ENCODE measurements at places on chromosomes 3 and 15.

DNA sequence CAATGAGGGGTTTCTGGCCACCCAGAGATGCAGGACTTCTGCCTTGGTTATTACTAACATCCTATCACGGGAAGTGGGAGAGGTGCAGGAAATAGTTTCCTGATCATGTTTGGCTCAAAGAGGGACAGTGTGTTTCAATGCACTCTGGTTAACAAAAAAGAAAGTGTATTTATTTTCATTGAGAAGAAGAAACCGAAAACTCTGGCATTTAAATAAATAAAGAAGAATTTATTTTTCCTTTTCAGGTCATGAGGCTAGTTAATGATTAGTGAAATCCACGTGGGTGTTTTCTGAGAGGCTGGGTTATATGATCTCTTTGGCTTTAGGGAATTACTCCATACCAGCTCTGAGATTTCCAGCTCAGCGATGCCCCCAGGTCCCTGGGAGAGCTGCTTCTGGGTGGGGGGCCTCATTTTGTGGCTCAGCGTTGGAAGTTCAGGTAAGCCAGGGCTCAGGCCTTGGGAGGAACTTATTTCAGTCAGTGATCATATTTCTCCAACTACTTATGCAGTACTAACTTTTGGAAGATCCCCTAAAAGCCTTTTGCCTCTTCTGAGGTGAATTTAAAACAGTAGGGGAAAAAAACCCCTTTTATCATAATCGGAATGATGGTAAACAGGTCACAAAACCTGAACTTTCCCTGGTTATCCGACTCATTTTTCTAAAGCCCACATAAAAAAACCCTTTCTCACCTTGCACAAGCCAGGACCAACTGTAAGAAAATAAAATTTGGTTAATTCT is at the start of gene PLA1A:
Gene PLA1A (plus strand): TSS at position 338 of the 741 bp plus-strand sequence. CDS start 29 bp downstream, at position 367.
- DNase-seq, result no peak

- no peak for DNase-seq
Measured at GRCh38 chr15:96595951-96596350, 265.5 kb downstream of the NR2F2 start.

GRCh38 chr15:85831415-85832113 is 36.8 kb upstream of the KLHL25 start:
- DNase-seq, result no peak

GRCh38 chr3:122794779-122795673 is at the start of gene SLC49A4:
TSS of gene SLC49A4 (plus strand) at chr3:122795069. CDS start at chr3:122795193, 124 bp downstream.
- DNase-seq, result peak; percentile 46

DNA sequence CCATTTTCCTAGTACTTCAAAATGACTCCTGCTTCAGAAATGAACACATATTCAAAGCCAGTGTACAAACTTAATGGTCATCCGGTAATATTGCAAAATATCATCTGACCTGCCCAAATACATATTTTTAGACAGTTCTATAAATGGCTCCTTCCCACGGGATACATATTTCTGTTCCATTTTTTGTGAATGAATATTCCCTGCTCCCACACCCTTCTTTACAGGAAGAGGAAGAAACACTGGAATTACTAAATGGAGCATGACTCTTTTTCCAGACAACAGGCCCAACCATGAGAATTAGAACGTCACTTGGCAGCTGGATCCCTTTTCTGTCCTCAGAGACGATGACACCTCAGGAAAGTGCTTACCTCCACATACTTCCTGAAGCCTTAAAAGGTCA is 38.0 kb upstream of the CBLB start:
- no peak for DNase-seq

GRCh38 chr15:93143186-93143585 is 54.2 kb upstream of the RGMA start:
- DNase-seq, result no peak

- DNase-seq, result no peak
Measured at GRCh38 chr3:71876135-71877105, 91.5 kb upstream of the PROK2 start.

GRCh38 chr3:34669490-34669889 is 871.1 kb downstream of the PDCD6IP start:
- DNase-seq, result no peak

DNA sequence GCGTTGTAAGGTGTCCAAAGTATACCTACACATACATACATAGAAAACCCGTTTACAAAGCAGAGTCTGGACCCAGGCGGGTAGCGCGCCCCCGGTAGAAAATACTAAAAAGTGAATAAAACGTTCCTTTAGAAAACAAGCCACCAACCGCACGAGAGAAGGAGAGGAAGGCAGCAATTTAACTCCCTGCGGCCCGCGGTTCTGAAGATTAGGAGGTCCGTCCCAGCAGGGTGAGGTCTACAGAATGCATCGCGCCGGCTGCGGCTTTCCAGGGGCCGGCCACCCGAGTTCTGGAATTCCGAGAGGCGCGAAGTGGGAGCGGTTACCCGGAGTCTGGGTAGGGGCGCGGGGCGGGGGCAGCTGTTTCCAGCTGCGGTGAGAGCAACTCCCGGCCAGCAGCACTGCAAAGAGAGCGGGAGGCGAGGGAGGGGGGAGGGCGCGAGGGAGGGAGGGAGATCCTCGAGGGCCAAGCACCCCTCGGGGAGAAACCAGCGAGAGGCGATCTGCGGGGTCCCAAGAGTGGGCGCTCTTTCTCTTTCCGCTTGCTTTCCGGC is 318.6 kb downstream of the FGF12 start:
- DNase-seq, result no peak

GRCh38 chr3:175916191-175916934 is 1057.2 kb downstream of the NAALADL2 start:
- DNase-seq, result no peak

DNA sequence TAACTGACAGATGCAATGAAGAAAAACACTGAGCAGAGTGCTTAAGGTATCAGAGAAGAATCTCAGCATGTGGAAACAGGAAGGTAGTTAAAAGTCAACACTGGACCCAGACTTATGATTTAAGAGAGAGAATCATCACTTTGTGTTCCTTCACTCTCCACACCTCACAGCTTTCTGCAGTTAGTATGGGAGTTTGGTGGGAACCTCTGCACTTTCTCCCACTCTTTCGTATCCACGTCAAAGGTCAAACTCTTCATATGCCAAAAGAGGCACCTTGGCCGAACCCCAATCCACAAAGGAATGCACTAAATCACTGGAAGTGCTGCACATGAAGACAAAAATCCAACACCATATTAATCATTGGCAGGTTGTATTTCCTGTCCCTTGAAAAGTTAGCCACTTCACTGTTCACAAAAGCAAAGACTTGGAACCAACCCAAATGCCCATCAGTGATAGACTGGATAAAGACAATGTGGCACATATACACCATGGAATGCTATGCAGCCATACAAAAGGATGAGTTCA is 361.2 kb downstream of the MAGI1 start:
- DNase-seq, result no peak

DNA sequence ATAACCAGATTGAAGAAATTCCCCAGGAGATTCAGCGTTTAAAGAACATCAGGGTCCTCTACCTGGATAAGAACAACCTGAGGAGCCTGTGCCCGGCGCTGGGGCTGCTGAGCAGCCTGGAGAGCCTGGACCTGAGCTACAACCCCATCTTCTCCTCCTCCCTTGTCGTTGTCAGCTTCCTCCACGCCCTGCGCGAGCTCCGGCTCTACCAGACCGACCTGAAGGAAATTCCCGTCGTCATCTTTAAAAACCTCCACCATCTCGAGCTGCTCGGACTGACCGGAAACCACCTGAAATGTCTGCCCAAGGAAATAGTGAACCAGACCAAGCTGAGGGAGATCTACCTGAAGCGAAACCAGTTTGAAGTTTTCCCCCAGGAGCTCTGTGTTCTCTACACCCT is 9.4 kb upstream of the LRRC34 start:
- no peak for DNase-seq

DNA sequence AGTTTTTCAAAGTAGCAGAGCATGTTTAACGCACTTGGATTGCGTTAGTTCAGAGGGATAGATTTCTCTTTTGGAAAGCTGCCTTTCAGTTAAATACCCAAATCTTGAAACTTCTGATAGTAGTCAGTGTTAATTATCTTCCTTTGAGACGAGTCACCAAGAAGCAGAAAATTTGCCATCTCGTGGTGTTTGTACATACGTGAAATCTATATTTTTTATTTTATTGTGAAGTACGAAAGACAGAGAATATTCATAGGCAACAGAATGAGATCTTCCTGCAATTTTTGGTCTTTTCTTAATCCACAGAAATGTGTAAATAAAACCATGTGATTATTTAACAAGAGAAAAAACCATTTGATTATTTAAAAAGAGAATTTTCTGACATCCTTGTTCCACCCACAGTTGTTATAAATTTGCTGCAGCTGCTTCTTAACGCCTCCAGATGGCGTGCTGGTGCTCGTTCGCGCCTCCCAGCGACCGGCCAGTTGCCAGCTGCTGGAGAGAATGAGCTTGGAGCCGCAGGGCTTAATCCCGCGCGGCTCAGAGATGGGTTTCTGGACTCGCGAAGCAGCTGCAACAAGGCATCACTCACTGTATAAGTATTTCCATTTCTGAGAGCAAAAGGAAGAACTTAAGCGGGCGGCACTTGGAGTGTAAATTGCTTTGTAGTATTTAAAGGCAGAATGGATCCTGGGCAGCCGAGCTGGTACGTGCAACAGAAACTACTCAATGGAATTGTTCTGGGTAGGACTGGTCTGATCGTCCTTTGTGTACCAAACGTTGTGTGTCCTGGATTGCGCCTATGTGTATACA is 10.5 kb upstream of the SLITRK3 start:
- DNase-seq, result no peak

GRCh38 chr15:25240461-25241021 is 198.3 kb downstream of the UBE3A start:
- DNase-seq, result peak; percentile 17

- no peak for DNase-seq
Measured at GRCh38 chr15:67670647-67671305, 128.3 kb downstream of the MAP2K5 start.

GRCh38 chr3:46187876-46188275 is 20.2 kb downstream of the CCR1 start:
- no peak for DNase-seq

DNA sequence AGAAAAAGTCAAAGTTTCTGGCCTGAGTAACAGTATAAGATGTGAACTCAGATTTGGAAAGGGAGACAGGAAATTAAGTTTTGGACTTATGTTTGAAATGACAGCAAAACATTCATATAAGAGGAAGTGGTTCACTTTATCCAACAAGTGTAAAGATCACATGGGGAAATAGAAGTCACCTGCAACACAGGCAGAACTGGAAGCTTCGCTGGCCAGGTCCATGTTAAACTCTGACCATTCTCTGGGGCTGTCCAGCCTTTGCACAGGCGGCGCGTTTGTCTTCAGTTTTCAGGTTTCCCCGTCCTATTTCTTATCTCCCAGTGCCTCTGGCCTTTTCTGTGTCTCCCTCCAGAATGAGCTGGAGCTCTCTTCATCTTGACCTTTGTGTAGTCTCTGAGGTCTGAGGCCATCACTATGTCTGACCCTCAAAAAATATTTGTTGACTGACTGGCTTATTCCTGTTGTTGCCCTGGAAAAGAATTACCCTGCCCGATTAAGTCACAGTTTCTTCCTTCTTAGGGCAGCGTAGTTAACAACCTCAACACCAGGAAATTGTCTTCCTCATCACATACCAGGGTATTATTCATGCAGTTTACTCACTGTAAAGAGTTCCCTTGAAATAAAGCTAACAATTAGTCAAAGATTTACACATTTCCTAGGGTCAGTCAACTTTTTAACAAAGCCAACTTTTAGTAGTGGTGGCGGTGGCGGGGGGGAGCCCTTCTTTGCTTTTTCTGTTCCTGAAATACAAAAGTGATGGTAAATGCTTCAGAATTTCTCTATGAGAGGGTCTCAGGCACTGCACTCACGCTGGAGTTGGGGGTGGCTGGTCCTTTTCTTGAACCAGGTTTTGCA is 959 bp upstream of the RASA2 start:
- DNase-seq, result no peak

- no peak for DNase-seq
Measured at GRCh38 chr3:25412269-25412668, 15.8 kb upstream of the RARB start.

GRCh38 chr15:47620960-47621681 is 96.2 kb upstream of the SEMA6D start:
- DNase-seq, result no peak

GRCh38 chr3:125684199-125684598 is 88.9 kb upstream of the OSBPL11 start:
- DNase-seq, result no peak

DNA sequence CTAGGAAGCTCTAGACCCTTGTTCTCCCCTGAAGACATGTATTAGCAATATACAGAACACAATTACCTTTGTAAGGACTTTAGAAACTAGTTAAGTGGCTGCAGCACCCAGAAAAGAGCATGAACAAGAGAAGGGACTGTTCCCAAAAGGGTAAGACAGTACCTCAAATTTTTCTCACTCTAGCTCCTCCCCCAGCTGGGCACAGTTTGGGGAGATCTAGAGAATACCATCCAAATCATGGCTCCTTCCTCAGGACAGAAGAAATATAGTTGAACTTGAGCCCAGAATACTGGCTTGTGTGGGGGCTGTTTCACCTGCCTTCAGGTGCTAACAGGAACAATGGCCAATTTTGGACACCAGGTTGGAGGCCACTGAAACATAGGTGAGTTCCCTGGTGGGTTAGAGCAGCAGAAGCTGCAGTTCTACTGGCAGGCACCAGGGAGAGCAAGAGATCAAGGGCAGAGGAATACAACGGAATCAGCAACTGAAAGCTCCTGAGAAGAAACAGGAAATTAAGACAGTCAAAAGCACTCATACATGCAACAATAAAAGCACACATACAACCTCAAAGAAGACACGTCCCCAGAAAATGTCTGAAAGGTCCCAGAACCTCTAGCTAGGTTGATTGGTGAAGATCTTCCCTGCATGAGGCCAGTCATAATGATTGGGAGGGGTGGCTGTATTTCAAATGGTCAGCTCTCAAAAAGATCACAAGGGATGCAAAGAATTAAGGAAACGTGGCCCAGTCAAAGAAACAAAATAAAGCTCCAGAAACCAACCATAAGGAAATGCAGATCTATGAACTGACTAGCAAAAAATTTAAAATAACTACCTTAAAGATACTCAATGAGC is 104.9 kb upstream of the ASB14 start:
- peak; percentile 52 for DNase-seq

GRCh38 chr3:94912656-94913055 is 849.8 kb downstream of the NSUN3 start:
- no peak for DNase-seq

DNA sequence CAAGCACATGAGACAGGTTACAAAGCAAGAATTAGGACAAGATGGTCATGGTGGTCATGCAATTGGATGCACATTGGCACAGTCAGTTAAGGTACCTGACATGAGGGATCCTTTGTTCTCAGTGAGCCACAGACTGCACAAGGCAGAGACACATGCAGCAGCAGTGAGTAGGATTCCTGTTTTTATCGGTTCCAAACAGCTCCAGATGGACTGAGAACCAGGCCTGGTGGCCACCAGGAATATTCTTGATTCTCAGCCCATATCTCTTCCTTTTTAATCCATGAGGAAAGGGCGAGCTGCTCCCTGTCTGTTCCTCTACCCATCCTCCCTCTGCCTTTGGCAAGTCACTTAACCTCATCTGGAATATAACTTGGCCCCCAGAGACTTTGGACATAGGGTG is 410.8 kb downstream of the GAP43 start:
- DNase-seq, result no peak

GRCh38 chr3:39146611-39147591 is 6.5 kb downstream of the CSRNP1 start:
- peak; percentile 68 for DNase-seq
